ENCODE measurements at places on chromosomes 2 and 18.

DNA sequence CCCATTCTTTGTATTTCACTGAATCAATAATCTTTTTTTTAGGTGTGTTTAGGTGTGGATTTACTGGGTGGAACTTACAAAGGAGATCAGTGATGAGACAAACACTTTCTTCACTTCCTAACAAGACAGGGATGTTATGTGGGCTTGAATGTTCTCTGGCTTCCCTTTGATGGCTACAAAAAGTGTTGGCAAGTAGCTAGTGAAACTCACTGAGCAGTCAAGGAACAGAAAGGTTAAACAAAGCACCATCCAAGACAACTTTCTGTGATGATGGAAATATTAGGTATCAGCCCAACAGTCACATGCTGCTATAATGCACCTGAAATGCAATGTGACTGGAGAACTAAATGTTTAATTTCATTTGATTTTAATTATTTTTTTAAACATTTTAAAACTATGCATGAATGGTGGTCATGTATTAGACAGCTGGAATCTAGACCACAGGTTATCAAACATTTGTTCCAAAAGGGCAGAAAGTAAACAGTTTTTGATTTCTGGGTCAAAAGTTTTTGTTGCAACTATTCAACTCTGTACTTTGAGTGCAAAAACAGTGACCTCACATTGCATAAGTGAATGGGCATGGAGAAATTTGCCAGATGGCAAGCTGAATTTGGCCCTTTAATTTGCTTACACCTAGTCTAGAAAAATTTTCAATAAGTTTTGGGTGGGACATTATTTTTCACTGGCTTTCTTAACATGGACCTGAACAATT lies 1272.7 kb upstream of the TMEFF2 start:
- no peak for DNase-seq

- DNase-seq = no peak
Measured at GRCh38 chr2:118989481-118989880, 47.5 kb downstream of the MARCO start.

- DNase-seq = no peak
Measured at GRCh38 chr2:85414761-85415553, 3.6 kb upstream of the SH2D6 start.

DNA sequence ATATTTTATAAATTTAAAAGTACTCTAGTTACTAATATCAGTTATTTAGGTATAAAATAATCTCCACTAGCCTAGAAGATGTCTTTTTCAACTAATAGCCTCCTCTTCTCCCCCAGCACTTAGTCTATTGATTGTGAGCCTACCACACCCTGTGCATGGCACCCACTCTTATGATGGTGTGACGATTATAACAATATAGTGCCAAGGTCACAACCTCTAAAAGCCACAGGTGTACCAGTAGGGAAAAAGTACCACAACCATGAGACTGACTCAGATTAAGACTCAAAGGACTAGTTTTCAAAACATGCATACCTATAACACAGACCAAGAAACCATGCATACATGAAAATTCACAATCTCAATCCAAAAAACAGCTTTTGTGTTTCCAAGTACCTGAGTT lies 27.6 kb downstream of the THADA start:
- DNase-seq = no peak

GRCh38 chr2:182444806-182445205 lies 18.0 kb upstream of the PDE1A start:
- no peak for DNase-seq

GRCh38 chr2:127422559-127423477 lies 4.6 kb downstream of the PROC start:
- no peak for DNase-seq

- DNase-seq = no peak
Measured at GRCh38 chr2:101893681-101894381, 97.9 kb upstream of the IL1R2 start.

GRCh38 chr2:12950957-12951656 lies 234.4 kb downstream of the TRIB2 start:
- no peak for DNase-seq

DNA sequence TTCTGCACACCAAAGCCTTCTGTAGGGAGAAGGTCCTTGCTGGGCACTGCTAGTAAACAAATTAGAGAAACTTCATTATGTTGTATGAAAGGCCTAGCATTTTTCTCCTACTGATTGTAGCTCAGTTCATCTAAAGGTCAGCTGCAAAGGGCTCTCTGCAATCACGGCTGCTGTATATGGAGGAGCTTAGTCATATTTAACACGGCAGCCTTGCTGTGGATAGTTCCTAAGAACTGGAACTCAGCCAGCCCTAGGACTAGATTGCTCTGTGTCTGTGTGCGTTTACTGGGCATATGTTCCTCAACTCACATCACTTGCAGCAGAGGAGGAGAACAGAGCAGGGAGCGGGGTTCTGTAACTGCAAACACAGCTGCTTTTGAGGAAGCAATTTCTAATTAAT lies 1103.9 kb upstream of the KLHL29 start:
- DNase-seq = no peak

DNA sequence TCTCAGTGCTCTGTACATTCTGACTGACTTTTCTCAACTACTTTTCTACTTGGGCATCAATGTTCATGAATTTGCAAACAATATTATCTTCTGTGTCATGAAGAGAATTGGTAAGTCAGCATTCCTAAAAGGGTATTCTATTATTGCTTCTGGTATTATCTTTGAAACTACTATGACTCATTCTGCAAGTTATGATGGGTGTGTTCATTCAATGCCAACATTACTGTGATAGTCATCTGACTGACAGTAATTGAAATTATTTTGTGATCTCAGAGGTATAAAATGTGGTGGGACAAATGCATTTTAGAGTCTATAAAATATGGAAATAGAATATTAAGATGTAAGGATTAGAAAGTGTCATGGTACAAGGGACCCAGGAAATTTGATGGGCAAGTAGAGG lies 736.0 kb upstream of the CELF4 start:
- DNase-seq = no peak

GRCh38 chr2:200679535-200679934 lies 93.7 kb downstream of the AOX1 start:
- no peak for DNase-seq

GRCh38 chr2:164803776-164804466 lies 37.7 kb downstream of the COBLL1 start:
- DNase-seq = no peak

DNA sequence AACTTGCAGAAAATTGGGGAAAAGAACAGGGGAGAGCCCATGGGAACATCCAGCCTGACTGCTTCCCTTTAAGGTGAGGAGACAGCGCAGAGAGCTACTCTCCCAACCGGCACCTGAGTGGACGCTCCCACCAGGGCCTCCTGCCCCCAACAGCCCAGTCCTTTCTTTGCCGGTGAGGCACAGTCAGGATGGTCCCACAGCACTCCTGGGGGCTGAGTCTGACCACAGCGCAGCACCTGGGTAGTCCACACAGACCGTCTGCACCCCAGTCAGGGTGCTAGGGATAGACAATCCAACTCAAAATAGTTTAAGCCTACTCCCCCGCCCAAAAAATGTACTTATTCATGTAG lies 74.5 kb downstream of the MEX3C start:
- no peak for DNase-seq

DNA sequence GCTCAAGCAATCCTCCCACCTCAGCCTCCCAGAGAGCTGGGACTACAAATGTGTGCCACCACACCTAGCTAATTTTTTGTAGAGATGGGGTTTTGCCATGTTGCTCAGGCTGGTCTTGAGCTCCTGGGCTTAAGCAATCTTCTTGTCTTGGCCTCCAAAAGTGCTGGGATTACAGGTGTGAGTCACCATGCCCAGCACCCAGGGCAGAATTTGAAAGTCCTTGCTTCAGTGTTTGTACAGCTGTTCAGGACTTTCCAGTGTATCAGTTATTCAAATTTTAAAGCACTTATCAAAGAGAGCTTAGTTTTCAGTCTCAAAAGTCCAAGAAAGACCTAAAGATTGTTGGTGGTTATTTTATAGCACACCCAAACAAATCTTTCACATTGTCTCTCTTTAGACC lies 43.6 kb upstream of the VPS54 start:
- no peak for DNase-seq

DNA sequence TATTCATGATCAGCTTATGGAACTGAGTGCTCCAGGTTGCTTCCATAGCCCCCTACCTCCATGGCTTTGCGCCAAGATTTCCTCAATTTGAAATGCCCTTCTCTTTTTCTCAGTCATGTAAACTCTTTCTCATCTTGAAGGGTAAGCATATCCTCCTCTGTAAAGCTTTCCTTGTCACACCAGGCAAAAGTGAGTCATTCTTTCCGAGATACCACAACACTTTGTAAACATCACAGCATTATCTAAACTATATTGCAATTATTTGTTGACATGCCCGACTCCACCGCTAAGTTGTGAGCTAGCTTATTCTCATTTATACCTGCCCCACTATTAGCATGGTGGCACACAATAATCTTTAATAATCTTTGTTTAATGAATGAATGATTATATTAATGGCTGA lies 419.5 kb upstream of the CHST9 start:
- DNase-seq = no peak

DNA sequence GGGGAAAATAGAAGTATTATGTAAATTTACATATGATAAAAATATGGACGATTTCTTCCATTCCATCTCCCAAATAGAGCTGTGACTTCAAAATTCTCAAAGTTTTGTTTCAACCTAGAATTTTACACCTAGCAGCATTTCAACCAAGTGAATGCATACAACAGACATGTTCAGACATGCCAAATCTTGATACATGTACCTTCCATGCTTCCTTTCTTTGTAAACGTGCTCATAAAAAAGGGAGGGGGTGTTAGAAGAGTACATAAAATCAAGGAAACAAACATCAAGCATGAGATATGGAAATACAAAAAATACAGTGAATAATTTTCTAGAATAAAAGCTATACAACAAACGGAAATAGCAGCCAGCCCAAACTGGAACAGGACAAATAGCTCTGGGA lies 974.2 kb downstream of the ERBB4 start:
- DNase-seq = no peak

- DNase-seq = no peak
Measured at GRCh38 chr2:114056294-114057143, 166.6 kb downstream of the ACTR3 start.

DNA sequence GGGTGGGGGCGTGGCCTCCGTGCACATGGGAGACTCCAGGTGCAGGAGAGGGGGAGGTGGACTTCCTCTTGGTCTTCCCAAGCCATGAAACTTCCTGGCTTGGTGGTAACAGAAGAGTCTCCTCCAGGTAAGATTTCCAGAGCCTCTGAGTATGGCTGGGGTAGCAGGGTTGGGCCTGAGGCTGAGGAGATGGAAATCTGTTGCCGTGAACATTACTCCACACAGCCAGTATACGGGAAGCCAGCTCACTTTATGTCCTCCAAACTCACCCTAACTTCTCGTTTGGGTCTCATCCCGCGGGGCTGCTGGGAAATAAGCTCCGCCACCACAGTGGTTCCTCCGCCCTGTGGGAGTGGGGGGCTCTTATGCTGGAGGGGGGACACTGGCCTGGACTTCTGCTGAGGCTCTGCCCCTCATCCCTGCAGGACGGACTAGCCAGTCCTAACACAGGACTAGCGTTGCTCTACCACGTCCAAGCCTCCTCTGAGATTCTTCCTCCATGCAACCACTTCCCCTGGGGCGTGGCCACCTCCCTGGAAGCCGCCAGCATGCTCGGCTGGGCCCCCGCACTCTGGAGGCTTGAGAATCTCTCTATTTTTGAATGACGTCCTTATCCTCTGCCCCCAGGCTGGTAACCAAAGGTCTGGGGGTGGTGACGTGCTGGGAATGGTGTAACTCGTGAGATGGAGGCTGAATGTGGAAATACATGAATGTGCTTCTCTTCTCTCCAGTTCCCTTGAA lies 777 bp upstream of the RAB17 start:
- DNase-seq = no peak

DNA sequence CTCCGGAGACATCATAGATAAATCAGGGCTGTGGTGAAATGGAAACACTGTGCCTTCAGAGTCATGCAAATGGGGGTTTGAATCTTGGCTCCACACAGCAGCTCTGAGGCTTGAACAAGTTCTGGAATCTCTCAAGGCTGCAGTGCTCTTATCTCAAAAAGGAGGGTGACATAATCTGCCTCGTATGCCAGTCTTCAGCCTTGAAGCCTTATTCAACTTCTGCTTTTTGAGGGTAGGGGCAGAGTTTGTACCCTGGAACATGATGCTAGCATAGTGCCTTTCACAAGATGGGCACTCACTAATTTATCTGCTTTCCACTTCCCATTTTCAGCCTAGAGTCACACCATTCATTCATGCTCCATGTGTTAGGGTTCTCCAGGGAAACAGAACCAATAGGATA lies 42.3 kb downstream of the GATA6 start:
- DNase-seq = no peak

GRCh38 chr2:209613649-209614305 lies 157.9 kb upstream of the UNC80 start:
- DNase-seq = no peak

DNA sequence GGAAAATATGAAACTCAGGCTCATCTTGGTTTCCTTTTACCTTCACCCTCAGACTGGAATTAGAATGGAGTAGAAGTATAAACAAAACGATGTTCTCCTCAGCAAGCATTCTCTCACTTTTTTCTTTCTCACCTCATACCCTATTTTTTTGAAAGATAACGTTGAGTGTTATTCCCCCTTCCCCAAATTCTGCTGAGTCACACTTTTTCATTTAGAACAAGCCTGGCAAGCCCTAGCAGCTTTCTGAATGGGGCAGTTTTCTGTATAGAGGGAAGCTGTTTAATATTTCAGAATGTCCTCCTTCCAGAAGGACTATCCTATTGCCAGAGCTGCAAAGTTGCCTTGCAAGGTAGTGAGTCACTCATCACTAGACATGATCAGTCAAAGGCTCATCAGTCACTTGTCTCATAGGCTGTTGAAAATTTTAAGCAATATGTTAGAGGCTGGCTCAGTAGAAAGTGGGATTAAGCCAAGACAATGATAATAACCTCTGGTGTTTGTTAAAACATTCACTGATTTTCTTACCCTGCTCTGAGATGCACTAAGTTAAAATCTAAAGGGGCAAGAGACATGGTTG lies 416.1 kb downstream of the RNF144A start:
- no peak for DNase-seq

GRCh38 chr2:241219030-241219382 lies 30.5 kb downstream of the ANO7 start:
- DNase-seq = no peak

- DNase-seq = no peak
Measured at GRCh38 chr2:237062585-237062984, 23.1 kb upstream of the COPS8 start.

- DNase-seq = no peak
Measured at GRCh38 chr2:37377187-37377532, 32.7 kb downstream of the QPCT start.

DNA sequence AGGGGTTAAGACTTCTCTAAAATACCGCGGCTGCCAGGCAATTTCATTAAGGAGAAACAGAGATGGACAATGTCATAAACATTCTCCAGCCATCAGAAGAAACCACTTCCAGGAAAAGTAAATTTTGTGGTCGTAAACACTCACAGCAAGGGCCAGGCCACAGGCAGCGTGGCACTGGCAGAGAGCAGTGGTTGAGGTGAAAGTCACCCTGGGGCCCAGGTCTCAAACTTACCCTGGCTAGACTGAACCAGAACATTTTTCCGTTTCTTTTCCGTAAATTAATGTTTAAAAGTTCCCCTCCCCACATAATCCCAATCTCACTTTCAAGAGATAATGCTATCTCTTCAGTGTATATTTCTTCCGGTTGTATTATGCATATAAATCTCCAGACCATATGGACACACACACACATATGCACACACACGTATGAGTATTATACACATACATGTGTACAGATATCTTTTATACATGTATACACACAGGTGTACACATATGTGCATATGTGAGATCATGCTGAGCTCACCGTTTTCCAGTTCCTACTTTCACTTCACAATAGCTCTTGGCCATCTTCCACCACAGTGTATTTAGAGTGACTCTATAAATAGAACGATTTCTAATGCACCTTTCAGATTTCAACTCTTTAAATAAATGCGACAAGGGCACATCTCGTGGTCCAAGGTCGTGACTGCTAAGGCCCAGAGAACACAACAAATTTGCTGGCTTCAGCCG lies 90.1 kb downstream of the MALT1 start:
- DNase-seq = no peak
